ENCODE measurements at places on chromosomes 3 and 15. TPM values are rescaled to one million over a fixed set of nuclear protein-coding genes. Genes with fewer than 3 reads are reported as not detected.
A peak's percentile ranks its signal among the peaks of the same experiment; 100 is the strongest.

- peak; percentile 56 for DNase-seq
These were observed 602.0 kb upstream of the KCNMB2 start for GRCh38 chr3:177934001-177934891.

Gene IGSF10
- 1.5 TPM for polyA plus RNA-seq

DNA sequence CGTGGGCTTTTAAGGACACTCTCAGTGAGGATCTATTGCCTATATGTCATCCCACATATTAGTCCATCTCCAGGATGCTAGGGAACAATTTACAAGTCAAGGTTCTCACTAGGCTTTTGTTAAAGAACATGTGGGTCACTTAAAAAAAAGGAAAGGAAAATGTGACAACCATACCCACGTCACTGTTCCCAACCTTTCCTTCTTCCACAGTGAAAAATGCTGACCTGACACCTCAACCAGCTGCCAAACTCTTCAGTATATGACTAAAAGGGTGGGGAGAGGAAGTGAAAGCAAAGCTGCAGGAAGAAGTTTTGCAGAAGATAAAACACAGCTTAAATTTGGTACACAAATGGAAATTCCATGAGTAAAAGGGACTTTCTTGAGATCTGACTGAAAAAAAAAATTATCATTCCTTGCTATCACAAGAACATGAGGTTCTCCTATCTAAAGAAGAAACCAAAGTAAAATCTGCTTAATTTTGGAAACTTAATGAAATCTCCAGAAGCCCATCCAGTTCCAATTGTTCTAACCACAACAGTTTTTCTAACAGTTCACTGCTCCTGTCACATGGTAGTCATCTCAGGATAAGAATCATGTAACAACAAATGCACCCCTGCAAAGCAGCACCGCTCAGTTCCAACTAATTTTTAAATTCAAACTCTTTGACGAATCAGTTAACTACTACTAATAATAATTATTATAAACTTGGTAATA is 117.0 kb upstream of the TSPAN3 start:
- no peak for DNase-seq

Gene C3orf80
- 0.27 TPM for polyA plus RNA-seq

Gene CIDEC
- polyA plus RNA-seq = 0.17 TPM

DNA sequence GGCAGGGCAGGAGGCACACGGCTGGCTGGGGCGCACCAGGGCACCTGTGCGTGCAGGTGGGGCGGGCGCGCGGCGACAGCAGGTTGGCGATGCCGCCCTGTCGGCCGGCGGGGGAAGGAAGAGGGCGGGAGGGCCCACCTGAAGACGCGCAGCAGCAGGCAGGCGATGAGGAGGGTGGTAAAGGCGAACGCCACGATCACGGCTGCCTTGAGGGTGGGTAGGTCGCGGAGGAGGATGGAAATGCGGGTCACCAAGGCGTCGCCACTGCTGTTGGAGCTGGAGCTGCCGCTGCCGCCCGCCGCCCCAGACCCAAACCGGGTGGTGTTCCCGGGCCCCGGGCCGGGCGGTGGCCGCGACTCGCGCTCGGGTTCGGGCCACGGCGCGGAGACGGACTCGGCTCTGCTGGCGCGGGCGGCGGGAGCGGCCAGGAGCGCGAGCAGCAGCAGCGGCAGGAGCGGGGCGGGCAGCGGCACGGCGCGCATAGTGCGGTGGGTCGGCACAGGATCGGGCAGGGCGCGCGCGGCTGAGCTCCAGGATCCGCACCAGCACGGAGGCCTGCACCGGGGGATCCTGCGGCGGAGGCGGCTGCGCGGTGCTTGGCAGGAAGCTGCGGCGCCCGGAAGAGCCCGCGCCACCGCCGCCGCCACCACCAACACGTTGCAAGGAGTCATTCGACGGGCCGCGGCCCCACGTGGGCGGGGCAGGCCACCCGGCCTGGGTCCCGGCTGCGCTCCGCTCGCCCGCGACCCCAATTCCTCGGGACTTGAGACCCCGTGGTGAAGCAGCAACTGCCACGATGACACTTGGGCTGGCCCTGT is at the start of gene FAM174B:
FAM174B (minus strand) TSS at position 598 of the 818 bp plus-strand sequence.
- DNase-seq = no peak

- no peak for DNase-seq
These were observed 512.7 kb downstream of the FOXP1 start for GRCh38 chr3:71070497-71071463.

All from left renal cortex interstitium (tissue), 4 donors.